ENCODE measurements at places on chromosomes 12 and 14. TPM values are rescaled to one million over a fixed set of nuclear protein-coding genes. Genes with fewer than 3 reads are reported as not detected.

Gene TAS2R50
- total RNA-seq: 0.84 TPM

DNA sequence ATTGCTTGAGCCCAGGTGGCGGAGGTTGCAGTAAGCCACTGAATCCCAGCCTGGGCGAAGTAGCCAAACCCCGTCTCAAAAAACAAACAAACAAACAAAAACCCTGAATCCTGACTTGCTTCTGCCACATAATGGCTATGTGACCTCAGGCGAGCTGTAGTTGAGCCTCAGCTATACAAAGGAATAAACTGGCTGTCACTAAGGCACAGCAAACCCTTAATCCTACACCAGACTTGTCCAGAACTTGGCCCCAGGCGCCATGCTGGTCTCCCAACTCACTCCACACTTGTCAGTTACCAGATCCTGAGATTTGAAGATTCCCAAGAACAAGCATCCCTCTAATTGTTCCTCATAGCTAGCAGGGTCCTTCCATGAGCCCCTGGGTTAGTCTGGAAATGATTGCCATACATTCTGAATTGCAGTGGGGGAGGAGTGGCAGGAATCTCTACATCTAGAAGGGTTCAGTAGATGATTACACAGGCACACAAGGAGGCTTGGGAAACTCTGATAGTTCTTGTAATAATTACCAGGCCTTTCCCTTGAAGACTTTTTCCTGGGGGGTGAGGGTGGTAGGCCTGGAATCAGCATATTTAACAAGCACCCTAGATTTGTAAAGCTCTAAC lies 9.9 kb downstream of the MAP3K12 start:
- no peak for DNase-seq

DNA sequence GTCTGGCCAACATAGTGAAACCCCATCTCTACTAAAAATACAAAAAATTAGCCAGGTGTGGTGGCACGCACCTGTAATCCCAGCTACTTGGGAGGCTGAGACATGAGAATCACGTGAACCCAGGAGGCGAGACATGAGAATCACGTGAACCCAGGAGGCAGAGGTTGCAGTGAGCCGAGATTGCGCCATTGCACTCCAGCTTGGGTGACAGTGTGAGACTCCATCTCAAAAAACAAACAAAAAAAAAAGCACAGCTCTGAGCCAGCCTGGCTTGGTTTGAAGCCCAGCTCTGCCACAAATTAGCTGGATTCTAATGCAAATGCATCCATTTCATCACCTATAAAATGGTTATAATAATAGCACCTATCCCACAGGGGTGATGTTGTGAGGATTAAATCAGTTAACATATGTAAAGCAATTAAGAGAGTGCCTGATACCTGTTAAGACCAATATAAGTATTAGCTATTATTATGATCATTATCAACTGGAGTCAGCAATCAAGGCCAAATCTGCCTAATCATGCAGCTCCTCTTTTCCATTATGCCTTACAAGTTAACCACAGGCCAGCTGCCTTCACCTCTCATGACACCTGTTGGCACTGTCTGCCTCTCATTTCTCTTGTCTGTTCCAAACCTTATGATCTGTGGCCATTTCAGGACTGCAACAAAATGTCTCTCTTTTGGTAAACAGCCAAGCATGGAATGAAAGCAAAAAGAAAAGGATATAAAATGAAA lies 2.1 kb downstream of the GNPTAB start:
- DNase-seq: no peak

DNA sequence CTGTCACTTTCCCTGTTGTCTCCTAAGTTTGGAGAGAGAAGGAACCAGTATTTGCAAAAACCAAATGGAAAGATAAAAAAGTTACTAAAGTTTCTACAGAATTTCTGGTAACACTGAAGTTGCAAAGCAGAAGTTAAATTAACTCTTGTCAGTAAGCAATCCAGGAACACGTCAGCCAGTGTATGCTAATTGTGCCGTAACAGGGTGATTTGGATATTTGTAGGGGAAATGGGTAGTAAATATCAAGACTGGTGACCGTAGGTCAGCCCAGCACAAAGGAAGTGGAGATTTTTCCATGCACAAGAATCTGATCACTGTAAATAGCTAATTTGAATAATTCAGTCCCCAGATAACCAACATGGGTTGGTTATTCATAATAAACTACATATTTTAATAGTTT lies 2.3 kb downstream of the CDKN1B start:
- DNase-seq: no peak

GRCh38 chr14:100484531-100485267 lies 102.5 kb downstream of the BEGAIN start:
- DNase-seq: no peak

DNA sequence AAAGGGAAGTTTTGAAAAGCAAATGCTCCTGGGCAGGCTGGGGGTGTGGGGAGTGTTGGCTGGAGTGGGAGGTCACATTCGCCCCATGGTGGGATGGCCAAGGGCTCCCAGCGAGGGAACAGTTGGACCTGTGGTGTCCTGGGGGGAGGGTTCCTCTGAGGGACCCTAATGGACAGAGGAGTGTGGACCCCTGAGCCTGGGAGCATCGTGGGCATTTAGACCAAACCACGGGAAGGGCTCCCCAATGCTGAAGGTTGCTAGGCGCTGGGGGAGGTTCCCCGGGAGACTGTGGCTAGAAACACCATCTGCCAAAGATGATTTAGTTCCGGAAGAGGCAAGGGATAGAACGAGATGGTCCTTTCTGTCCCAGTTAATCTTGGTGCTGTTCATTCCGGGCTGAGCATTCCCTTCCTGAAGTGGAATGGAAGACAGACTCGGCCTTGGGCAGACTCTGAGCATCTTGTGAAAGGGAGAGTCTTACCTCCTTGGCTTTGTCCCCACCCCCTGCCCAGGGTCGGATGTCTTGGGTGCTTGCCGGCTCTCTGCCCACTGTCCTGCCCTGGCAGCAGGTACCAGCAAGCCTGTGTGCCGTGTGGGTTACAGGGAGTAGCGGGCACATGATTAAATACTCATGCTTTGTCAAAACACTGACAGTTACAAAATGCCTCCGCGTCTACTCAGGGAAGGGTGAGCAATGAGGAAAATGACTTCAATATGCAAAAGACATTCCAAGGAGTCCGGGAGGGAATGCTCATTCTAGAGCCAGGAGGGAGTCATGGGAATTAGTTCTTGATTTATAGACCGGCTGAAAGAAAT lies 215.9 kb downstream of the CACNA1C start:
- no peak for DNase-seq

DNA sequence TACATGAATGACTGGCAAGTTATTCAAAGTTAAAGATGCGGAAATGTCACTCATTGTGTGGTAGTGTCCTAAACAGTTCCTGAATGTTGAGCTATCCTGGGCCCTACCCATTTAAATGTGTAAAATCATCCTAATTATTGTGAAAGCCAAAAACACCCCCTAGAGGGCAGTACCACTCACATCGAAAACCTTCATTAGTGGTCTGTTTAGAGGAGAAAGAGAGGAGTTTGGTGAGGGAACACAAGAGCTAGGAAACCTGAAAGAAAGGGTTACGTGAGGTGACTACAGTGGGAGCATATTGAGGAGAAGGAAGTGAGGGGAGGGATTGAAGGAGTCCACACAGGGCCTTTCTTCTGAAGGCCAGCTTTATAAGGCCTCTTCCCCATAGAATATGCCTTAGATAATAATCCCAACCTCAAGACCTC lies 2.5 kb upstream of the TEP1 start:
- no peak for DNase-seq

GRCh38 chr14:96802963-96803362 lies 5.8 kb downstream of the VRK1 start:
- DNase-seq: no peak

DNA sequence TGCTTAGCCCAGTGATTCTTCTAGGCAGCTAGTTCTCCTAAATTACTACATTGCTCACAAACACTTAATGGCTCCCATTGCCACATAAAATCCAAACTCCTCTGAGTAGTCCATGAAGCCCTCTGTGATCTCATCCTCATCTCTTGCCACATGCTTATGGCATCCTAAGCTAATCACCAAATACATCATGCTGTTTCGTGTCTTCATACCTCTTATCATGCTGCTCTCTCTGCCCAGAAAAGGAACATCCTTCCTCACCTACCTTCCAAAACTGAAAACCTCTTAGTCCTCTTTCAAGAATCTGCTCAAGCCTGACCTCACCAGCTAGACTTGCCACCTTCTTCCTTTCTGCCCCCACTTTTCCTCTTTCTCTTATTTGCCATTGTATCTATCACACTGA lies 108.5 kb downstream of the DUSP6 start:
- DNase-seq: no peak

DNA sequence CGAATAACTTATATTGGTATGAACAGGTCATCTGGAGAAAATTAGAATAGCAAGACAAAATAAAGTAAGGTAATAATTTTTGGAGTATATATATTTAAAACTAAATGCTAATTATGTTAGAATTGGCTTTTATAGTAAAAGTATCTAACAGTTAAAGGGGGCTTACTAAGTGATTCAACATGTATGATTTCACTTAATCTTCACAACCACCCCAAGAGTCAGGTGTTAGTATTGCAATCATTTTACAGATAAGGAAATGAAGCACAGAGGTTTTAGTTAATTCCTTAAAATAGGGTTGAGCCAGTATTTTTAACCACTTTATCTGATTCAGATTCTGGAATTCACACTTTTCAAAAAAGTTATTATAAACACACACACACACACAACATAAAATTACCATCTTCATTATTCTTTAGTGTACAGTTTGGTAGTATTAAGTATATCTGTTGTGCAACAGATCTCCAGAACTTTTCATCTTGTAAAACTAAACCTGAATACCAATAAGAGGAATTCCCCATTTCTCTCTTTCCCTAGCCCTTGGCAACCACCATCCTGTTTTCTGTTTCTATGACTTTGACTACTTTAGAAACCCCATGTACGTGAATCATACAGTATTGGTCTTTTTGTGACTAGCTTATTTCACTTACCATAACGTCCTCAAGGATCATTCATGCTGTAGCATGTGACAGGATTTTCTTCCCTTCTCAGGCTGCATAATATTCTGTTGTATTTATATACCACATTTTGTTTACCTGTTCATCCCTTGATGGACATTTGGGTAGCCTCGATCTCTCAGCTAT lies 12.5 kb downstream of the A2M start:
- DNase-seq: no peak

Gene FAM161B
- 3.5 TPM for total RNA-seq

DNA sequence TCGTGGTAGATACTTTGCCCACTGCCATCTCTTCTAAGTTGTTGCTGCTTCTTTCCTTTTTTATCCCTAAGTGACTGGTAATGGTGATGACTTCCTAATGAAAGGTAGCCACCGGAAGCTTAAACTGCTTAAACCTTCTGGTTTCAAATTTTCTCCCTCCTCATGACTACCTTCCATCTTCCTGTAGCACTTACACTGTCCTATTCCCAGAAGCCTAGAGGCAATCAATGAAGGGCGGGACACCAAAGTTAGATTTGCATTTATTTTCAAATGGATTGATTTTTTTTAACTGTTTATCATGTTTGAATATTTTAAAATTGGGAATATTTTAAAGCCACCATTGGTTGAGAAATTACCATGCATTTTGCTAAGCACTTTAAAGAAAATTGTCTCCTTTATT lies 64.7 kb downstream of the MSRB3 start:
- no peak for DNase-seq

Gene KRT3
- total RNA-seq: not detected

Gene KLRB1
- 1.3 TPM for total RNA-seq

GRCh38 chr14:75579882-75580281 lies 1.5 kb downstream of the FLVCR2 start:
- DNase-seq: no peak

DNA sequence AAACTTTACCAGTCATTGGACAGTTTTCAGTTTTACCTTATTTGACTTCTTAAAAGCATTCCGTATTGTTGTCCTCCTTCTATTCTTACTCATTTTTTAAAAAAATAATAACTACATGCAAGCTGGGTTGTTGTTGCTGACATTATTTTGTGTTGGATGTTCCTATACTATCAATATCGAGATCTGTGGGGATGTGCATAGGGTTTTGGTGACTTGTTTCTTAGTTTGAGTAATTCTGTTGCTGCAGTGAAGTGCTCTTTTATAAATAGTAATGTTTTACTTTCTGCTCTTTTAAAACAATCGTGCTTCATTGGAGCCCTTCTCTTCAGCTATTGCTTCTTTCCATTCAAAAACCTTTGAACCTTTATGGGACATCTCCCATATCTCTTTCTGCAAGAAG lies 79.4 kb downstream of the METTL25 start:
- no peak for DNase-seq

DNA sequence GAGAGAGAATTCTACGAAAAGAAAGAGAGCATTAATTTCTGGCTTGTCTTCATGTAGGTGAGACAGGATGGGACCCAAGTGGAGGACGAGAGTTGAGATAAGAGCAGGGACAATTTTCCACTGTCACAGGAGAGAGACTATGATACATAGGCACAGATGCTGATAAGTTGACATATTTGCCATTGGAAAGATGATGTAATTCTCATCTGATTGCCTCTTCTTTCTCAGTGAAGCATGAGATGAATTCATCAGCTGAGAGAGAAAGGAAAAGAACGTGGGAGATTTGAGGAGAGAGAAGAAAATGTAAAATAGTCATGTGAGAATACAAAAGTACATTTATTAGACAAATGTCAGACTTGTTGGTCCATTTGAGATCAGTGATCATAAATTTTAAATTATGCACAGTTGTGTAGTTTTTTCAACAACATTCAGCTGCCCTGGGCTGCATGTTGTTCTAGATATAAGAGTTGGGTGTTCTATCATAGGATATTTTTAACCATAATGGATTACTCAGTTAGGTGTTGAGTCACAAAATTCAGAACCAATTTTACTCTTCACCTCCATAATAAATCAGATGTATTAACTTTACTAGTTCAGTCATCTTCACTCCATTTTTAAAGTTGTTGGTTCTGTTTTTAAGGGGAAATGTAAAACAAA lies 222.9 kb downstream of the DPY19L2 start:
- DNase-seq: no peak

Gene TSPAN8
- total RNA-seq: 0.68 TPM

Gene C14orf132
- 2.7 TPM for total RNA-seq

DNA sequence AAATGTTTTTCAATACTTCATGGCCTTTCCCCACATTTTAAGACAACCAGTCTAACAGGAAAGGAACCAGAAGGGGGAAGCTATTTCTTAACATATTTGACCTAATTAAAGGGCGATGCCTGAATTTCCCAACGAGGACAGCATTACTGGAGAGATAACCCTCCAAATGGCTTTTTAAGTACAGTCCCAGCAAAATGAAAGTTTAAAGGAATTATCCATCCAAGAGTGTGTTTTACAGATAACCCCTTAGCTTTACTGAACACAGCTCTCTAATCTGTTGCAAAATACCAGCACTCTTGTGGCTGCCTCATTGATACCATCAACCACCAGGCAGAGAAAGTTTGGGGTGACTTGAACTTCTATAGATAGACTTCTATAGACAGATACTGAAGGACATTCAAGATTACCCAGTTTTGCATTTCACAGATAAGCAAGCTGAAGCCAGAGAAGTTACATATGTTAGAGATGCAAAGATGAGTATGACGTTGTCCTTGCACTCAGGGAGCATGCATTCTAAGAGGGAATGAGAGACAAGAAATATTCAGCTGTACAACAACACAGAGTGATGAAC lies 41.3 kb upstream of the DUSP6 start:
- DNase-seq: no peak
